ENCODE measurements at places on chromosomes 4 and X.

GRCh38 chrX:106707771-106708454 is 18.6 kb upstream of the RNF128 start:
- DNase-seq = no peak

DNA sequence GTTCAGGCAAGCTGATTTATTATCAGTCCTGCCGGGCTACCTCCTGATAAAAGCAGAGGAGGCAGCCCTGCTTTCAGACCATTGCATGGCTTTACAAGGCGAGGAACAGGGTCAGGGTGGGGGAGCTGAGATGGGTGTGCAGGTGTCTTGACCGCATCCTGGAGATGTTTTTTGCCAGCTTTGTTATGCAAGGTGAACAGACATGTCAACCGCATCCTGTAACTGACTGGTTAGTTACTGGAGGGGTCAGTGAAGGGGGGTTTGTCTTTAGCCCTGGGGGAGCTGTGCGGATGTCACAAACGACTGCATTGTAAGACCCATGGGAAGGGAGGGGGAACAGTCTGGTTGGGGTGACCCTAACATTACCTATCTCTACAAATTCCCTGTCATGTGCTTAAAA is 10.0 kb downstream of the ADAM29 start:
- no peak for DNase-seq

GRCh38 chr4:123649645-123650391 is 253.2 kb downstream of the SPRY1 start:
- DNase-seq = no peak

DNA sequence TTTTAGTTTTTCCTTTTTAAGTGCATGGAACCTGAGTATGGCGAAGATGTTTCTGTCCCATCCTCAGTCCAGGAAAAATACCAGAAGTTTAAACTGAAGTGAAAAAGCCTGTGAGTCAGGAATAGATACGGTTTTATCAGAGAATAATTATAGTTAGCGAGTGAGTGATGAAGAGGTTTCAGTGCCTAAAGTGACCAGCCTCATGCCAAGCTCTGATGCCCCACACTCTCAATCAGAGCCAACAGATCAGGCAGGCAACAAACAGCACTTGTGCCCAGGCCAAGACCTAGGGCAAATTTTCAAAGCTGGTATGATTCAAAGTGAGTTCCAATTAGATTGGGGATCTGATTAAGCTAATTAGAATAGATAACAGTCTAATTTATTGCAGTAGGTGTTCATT is 212.8 kb upstream of the NRK start:
- DNase-seq = no peak

DNA sequence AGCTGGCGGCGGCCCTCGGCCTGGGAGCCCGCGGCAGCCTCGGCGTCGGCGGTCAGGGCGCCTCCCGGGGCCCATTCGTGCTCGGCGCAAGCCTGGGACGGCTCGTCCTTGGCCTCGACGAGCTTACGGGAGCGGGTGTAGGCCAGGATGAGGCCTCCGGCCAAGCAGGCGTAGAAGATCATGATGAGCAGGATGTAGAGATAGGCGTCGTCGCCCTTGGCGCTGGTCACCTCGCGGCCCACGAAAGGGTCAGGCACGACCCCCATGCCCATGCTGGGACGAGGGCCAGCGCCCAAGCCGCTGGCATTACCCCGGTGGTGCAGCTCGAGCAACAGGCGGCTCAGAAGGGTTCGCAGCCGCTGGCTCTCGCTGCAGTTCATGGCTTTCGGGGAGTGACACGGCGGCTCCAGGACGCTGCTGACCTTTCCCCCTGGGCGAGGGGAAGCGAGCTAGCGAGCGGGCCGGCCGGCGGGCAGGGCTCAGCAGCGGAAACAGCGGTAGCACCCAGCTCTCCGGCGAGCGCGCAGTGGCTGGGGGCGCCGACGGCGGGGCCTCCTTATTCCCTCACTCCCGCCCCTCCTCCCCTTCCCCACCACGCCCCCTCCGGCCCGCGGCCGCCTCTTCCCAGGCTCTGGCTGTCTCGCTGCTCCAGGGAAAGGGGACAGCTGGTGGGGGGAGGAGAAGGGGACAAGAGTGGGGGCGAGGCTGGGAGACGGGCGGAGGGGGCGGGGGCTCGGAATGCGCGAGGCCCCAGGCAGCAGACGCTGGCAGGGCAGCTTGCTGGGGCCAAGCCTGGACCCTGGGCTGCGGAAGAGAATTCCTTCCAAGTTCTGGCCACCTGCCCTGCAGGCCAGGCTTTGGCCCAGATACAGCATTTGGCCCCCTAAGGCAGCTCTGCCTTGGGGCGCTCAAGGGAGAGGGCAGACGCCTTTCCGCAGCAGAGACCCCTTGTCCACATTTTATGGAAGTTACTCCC is at the start of gene KCNE5:
TSS of gene KCNE5 (minus strand) at position 532 of the 976 bp plus-strand sequence. CDS start at position 380, 152 bp downstream.
- DNase-seq = no peak

GRCh38 chr4:113977526-113977855 is 2.0 kb downstream of the ARSJ start:
- DNase-seq = no peak

GRCh38 chr4:173909294-173909693 is 374.2 kb downstream of the FBXO8 start:
- no peak for DNase-seq

DNA sequence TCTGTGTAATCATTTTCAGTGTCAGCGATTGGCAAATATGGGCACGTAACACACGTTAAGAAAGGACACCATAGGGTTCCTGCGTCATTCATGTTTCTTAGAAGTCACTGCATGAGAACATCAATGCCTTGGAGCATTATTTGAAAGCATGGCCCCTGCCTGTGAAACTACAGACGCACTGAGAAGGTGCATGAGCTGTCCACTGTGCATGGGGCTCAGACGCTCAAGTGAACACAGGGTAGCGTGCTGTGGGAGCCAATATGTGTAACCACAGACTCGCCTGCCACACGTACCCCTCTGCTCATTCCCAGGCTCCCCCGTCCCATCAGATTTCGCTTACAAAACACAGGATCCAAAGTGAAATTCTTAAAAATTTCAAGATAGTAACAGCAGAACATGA is 6.5 kb downstream of the PPP2R2C start:
- DNase-seq = no peak

- no peak for DNase-seq
These were observed 131.6 kb downstream of the BCOR start for GRCh38 chrX:39966176-39966575.

GRCh38 chrX:7143941-7144525 is 3.5 kb upstream of the STS start:
- DNase-seq = no peak

DNA sequence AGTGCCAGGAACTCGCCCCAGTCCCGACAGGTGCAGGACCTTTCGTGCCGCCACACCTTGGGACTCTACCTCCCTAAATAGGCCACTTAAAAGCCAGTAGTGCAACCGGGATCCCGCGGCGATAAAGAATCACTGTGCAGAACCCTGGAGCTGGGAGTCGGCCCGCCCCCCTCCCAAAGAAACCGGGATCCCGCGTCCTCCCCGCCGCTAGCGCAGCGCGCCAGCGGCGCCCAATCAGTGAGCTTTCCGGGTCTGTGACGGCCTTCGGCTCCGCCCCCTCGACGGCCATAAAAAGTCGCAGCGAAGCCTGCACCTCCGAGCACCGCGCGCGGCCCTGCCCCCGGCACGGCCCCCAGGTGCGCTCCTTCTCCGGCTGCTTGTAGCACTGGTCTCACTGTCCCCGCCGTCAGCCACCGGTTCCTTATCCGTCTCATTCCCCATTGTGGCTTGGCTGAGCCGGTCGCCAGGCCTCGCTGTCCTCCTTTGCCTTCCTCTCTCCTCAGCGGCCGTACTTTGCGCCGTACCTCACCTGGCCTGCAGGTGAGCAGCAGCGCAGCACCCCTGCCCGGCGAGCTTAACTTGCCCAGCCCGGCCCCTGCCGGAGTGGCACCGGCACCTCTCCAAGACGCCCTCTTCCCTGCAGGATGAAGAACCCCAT is at the start of gene LRAT:
TSS of gene LRAT (plus strand) at position 318 of the 658 bp plus-strand sequence. CDS start at position 645, 327 bp downstream.
- peak; percentile 24 for DNase-seq

DNA sequence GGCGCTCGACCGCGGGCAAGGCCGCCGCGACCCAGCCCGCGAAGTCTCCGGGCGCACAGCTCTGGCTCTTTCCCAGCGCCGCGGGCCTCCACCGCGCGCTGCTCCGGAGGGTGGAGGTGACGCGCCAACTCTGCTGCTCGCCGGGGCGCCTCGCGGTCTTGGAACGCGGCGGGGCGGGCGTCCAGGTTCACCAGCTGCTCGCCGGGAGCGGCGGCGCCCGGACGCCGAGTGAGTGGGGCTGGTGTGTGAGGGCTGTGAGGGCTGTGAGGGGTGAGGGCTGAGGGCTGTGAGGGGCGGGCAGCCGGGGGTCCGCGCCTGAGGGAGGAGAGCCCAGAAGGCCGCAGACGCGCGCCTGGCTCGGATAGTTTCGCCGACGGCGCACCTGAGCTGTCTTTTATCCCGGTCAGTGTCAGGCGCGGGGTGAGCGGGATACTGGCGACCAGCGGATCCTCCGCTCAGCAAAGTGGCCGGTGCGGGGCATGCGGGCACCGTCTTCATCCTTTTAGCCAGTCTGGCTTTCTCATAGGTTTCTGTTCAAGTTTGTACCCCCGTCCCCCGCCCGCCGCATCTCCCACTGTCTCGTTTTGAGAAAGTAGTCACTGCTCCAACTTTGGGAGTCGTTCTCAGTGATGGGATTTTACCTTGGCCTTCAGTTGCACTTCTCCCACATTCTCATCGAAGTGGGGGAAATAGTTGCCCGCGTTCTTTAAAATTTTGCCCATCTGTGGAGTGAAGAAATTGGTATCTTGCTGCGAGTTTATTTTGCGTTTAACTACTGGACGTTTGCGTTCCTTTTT is 586 bp downstream of the HERC5 start:
- peak; percentile 43 for DNase-seq

DNA sequence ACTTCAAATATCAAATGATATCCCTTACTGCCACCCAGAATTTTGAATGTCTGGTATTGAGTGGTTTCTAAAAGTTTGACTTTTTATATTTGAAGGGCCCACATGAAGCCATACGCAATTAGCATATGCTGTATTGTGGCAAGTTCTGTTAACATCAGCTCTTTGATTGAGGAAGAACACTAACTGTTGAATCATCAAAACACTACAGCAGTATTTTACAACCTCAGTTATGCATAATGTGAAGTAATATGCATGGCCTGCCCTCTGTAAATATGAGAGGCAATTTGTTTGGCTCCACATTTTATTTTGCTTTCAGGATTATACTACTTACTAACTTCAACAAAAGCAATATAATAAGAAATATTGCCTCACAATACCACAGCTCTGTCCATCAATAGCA is 62.2 kb upstream of the DMD start:
- no peak for DNase-seq

DNA sequence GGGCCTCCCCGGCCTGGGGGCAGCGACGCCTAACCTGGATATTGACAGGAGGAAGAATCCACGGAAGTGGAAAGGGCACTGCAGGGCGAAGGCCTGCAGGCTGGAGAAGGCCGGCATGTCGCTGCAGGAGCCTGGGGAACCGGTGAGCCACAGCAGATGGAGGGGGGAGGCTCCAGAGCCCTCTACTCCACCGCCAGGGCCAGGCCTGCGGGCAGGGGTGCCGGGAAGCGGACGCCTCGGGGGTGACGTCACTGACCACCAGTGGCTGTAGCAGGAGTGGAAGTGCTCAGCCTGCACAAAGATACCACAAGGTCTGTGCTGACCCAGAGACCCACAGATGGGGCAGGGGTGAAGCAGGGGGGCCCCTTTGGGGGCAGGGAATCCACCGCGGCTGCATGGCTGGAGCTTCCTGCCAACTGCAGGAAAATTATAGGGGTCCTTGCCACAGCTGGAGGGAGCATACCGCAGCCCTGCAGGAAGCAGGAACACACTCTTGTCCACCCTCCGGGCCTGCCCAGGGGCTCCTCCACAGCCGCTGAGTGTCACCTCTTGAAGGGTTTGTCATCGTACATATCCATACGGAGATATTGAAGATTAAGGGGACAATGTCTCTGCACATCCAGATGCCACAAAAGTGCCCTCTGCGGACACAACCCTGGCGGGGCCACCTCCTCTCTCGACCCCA is 7.6 kb upstream of the HTRA3 start:
- DNase-seq = no peak

All from adrenal gland (tissue), 19 donors.